Stromal cell of bone marrow (primary cell): ENCODE measurements at places on chromosomes 1 and 21.

DNA sequence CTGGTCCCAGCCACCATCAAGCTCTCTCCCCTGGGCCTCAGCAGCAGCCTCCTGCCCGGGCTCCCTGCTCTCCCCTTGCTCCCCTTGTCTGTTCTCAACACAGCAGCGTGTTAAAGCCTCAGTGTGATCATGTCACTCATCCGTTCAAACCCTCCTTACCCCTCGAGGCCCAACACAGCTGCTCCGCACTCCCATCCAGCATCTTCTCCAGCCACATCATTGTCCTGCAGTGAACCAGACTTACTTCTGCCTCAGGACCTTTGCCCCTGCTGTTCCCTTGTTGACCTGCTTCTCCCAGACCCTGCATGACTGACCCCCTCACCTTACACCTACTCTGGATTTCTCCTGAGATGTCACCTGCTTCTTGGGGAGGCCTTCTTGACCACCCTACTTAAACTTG, 13.3 kb downstream of the CDK18 start:
- no peak for DNase-seq

DNA sequence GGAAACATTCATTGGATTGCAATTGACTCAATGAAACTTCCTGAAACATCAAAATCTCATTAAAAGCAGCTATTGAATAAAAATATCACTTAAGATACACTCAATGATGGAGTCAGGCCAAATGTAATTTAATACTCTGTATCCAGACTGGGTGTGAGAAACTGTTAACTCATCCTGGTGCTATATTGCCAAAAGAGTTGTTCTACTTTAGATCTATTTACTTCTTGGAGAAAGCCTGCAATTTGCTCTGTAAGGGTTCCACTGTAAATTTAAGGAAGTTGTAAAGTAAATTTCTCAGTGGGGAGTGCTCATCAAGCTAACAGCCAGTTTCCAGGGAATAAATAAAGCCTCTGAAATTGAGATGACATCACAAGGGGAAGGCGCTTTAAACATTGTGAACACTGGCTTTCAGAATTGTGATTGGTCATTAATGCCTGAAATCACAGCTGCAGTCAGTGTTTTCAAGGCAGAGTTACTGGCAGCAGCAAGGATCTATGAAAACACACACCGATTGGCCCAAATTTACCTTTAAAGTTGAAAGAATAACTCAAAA, 91.4 kb downstream of the OLFM3 start:
- no peak for DNase-seq

DNA sequence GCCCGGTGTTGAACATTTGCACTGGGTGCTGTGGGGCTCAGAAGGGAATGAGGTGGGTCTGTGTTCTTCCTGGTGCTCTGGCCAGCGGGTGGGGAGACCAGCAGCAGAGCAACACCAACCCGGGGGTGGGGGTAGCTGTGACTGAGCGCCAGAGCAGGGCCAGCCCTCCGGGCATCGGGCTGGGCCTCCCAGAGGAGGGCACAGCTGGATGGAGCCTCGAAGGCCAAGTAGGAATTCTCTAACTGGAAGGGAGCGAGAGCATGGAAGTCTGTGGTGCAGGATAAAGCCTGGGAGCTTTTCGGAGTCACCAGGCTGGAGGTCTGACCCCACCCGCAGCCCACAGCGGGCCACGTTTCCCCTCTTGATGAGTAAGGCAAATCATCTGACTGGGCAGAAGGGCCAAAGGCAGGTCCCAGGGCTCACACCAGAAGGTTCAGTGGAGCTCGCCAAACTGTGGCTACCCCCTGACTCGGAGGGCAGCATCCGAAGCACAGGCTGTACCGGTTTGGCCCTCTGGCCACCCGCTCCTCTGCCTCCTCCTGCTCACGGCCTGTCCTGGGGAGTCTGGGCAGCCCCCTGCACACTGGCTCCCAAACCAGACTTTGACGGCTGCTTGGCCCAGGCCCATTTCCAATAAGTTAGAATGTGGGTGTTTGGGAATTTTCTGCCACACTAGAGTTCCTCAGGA, 18.8 kb downstream of the SLC1A7 start:
- peak; percentile 90 for DNase-seq

DNA sequence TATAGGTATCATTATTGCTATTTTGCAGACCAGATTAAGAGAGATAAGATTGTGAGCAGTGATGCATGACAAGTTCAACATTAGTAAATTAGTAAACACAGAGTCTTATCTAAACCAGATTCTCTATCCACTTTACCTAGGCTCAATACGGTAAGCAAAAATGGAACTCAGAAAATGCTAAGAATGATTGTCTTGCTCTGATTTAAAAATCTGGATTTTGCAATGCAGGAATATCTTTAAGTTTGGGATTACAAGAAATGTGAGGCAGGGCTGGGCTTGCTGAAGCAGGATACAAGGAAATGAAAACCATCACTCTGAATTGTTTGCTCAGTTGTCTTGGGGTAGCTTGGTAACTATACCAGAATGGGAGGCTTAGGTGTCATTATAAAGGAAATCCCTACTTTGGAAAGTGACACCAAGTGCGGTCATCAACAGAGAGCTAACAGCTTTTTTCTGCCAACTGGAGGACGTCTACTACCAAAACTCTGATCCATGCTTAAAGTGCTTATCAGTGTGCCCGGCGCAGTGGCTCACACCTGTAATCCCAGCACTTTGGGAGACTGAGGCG, 332.7 kb upstream of the RUNX1 start:
- DNase-seq = no peak

DNA sequence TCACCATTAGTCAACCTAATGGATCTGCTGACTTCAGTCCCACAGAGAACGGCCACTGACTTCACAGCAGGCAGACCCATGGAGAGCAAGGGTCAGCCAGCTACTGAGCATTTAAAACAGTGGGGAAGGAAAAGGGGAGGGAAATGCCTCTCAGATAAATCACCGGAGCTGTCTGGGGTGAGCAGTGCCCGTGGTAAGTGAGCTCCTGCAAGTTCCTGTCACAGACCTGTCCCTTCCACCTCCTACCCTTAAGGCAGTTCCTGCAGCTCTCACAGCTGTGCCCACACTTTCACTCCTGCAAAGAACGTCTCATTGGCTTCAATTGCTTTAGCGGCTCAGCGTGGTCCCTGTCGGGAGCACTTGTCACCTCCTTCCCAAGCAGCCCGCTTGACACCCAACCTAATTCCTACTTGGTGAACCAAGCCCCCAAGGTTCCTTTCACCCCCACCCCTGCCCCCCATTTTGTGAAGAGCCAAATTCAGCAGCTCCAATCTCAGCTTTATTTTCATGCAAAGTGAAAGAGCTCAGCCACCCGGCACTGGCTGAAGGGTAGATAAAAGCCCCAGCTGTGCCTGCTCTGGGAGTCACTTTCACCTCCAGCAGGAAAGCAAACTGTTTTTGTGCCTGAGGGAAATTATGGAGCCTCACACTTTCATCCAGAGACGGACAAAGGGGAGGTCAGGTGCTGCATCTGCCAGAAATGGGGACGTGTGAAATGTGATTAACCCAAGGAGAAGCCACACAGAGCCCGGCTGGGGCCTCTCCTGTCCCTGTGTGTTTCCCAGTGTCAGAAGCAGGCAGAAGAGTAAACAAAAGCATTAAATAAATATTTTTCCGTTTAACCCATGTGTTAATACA, 306.2 kb downstream of the TTLL7 start:
- DNase-seq = peak; percentile 10

GRCh38 chr21:24204641-24205040, 1402.6 kb downstream of the MRPL39 start:
- DNase-seq = no peak

DNA sequence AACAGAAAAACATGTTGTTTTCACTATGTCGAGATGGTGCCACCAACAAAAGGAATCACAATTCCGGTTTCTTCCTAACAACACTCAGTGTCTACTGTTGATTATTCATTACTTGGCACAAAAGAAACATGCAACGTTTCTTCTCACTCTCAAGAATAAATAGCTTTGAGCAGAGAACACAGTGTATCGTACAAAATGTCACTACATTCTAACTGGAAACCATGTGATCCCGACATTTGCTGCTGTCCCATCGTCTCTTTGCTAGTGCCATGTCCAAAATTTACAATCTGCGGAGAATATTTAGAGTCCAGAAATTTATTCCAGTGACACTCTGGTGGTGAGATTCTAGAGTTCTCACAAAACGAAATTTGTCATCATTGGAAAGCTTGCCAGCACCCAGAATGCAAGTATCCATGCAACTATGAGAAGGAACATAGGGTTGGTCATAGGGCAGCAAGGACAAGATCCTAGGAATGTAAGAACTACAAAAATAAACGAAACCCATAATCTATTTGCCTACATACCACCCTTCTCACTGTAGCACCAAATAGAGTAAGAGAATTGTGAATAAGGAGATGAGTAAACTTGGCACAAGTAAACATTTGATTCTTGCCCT, 505.1 kb downstream of the LTN1 start:
- DNase-seq = no peak

- no peak for DNase-seq
Measured at GRCh38 chr1:221878134-221878533, 136.2 kb upstream of the DUSP10 start.

DNA sequence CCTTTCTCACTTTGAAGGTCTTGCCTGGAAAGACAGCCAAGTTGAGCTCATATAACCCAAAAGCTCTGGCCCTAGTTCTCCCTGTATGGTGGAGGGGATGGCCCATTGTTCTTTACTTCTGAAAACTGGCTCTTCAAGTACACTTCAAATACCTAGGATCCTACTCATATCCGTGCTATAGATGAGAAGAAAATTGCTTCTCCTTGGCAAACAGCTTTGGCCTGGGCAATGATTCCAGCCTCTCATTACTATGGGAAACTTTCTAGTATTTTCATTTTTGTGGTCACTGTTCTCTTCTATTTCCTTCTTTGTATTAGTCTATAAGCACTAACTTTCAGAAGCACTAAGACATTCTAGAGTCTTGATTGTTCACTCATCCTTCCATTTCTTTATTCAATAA, 53.7 kb downstream of the ZNF697 start:
- peak; percentile 6 for DNase-seq

DNA sequence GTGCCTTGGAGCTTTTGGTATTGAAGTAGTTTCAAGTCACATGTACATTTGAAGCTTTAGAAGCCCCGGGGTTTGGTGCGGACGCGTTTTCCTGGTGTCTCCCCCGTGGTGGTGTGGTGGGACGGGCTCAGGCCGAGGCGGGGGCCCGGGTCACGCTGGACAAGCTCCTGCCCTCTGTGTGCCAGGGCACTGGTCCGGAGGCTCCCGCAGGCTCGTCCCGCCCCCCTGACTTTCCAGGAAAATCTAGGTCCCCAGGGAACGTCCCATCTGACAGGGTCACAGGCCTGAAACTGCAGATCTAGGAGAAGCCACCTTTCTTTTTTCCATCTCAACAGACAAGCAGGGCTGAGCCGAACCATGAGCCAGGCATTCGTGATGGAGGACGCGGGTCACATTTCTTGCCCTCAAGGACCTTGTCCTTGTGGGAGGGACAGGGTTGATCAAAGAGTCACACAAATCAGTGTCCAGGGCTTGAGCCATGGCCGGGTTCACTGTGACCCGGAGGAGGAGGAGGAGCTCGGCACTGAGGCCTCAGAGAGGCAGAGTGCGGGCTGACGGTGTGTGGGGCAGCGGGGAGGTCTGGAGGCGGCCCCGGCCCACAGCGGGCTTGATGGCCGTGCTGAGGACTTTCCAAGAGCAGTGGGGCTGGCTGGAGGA, 1.6 kb downstream of the DMRTB1 start:
- no peak for DNase-seq

DNA sequence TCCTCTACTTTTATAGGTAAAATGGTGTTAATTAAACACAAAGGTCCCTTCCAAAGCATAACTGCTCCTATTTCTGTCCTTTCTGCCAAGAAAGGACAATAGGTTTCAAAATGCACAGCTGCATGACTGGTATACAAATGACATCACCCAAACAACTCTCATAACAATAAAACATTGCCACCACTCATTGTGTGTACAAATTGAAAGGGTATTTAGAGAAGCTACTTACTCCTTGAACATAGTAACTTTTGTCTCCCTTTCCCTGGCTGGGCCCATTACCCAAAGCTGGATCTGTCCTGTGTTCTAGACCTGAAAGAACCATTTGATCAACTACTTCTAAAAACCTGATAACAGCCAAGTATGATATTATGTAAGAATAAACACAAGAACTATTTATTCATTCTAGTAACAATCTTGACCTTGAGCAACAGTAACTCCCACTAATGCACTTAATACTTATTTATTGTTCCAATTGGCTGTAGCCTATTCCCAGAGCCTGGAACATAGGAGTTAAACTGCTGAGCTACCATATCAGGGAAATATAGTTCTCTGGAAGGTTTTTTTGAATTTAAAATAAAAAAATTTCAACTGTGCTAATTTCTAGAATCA, 38.2 kb downstream of the TTLL7 start:
- DNase-seq = no peak

DNA sequence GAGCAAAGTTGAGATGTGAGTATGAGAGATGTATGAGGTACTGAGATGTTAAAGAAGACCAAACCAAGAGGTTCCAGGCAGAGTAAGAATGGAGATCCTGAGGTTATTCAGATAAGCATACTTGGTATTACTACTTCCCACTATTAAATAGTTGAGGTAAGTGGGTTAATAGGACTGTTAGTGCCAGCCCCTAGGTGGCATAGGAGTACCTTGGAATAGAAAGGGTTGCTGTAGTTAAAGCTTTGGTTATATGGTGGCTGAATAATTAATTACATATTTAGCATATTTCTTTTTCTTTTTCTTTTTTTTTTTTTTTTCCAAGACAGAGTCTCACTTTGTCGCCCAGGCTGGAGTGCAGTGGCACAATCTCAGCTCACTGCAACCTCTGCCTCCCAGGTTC, 397.9 kb upstream of the TMPRSS15 start:
- no peak for DNase-seq

- DNase-seq = no peak
Measured at GRCh38 chr1:224108991-224109390, 4.9 kb upstream of the FBXO28 start.

GRCh38 chr1:77287535-77287934, 5.7 kb downstream of the AK5 start:
- DNase-seq = no peak

- peak; percentile 31 for DNase-seq
Measured at GRCh38 chr1:27960762-27961645, 1.2 kb downstream of the XKR8 start.
